ENCODE measurements at places on chromosomes 5 and 9.

DNA sequence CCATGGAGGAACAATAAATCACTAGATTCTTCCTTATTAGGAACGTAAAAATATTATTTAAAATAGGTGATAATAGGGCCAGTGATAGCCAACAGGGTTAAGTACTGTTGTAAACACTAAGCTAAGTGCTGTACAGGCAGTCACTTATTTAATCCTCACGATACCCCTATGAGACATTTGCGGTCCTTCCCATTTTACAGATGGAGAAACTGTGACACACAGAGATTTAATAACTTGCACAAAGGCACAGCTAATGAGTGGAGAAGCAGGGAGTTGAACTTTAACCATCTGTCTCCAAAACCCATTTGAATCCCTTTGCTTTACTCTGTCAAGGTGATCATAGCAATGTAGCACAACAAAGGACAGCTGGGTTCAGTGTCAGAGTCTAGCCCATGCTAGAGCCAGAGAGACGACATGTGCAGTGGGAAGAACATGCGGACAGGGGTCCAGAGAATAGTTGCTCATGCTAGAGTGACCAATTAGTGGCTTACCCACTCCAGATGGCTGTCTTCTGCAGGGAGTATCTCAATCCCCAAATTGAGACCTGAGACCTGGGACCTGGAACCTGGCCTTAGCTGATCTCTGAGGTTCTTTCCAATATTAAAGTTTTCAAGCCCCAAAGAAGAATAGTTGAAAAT, 28.9 kb downstream of the STXBP1 start:
- DNase-seq: no peak

GRCh38 chr9:135644631-135645218, 5.4 kb upstream of the GLT6D1 start:
- no peak for DNase-seq

DNA sequence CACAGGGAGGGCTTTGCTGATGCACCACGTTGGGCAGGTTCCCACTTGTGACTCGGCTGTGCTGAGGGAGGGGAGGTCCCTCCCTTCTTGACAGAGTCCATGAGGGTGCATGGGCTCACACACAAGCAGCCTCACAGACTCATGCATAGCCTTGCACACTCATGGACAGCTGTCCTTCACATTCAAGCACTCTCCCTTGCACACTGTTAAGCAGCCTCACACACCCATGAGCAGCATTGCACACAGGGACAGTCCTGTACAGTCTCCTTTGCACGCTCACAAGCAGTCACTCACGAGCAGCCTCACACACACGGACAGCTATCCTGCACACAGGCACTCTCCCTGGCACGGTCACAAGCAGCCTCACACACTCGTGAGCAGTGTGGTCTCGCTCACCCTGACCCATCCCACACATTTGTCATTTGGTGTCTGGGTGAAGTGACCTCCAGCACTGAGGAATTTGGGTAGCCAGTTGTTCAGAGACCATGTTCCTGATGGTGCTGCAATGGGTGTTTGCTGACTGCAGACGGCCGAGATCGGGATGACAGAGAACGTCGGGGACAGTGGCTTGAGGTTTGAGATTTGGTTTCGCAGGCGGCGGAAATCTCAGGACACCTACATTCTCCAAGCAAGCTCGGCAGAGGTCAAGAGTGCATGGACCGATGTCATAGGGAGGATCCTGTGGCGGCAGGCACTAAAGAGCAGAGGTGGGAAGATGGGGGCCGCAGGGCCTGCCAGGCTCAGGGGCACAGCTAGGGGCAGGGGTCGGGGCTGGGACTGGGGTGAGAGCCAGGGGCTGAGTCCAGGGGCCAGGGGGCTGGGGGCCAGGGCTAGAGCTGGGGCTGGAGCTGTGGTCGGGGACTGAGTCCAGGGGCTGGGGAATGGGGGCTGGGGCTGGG, 17.7 kb upstream of the LRRC14B start:
- DNase-seq: no peak

GRCh38 chr5:148186248-148187003, 16.4 kb upstream of the SPINK6 start:
- DNase-seq: no peak

DNA sequence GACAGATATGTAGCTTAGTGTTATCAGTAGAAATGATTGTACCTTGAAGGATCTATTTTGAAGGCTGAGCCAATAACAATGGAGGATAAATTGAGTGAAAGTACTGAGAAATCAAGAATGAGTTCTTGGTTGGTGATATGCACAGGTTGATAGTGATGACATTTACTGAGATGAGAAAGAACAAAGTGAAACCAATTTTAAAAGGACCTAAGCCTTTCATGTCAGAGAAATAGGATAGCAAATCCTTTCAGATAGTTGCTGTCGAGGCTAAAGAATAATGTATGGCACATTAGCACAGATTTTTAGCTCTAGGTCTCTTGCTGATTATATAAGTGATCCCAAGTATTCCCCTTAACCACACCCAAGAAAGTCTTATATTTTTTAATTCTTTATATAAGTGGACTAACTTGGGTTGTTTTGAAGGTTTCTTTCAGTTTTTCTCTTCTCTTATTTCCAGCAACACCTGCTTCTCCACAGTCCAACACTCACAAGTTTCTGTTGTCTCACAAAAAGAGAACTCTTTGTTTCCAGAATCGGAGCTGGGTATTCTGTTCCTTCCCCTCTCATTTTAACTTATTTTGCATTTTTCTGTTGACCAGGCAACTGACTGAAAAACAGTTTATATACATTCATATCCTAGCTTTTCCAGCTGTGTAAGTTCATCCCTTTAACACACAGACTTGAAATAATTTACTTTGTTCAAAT, 286.9 kb upstream of the ATP10B start:
- no peak for DNase-seq

Measured in iPS DF 6.9 (cell line).